ENCODE measurements at places on chromosomes 16 and 17.

DNA sequence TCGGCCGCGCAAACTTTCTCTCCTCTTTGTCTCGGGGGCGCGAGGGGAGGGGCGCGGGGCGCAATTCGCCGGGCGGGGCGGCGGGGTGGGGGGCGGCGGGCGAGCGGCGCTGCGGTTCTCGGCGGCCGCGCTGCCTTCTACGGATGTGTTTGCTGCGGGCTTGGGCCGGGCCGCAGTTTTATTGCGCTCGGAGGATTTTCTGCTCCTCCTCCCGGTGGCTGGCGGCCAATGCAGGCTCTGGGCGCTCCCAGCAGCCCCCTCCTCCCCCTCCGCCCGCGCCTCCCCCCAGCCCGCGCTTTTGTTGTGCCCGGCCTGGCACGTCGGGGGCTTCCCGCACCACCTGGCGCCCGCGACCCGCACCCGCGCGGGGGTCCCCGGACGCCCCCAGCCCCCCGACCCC is at the start of gene TIMP2:
TSS of gene TIMP2 (minus strand) at position 154 of the 400 bp plus-strand sequence. CDS start 299 bp downstream, outside the sequence.
- peak; percentile 26 for DNase-seq

DNA sequence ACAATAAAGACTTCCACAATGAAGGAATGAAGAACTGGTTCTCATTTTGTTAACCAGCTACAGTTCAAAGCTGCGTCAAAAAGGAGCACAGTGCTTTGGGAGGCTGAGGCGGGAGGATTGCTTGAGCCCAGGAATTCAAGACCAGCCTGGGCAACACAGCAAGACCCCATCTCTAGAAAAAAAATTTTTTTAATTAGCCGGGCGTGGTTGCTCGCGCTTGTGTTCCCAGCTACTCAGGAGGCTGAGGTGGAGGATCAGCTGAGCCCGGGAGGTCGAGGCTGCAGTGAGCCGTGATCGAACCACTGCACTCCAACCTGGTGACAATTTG is 764 bp upstream of the SLC6A4 start:
- DNase-seq: no peak

- no peak for DNase-seq
Observed at GRCh38 chr17:8133941-8134340, 10.0 kb upstream of the HES7 start.

GRCh38 chr17:14818469-14818868 is 446.7 kb downstream of the PMP22 start:
- no peak for DNase-seq

DNA sequence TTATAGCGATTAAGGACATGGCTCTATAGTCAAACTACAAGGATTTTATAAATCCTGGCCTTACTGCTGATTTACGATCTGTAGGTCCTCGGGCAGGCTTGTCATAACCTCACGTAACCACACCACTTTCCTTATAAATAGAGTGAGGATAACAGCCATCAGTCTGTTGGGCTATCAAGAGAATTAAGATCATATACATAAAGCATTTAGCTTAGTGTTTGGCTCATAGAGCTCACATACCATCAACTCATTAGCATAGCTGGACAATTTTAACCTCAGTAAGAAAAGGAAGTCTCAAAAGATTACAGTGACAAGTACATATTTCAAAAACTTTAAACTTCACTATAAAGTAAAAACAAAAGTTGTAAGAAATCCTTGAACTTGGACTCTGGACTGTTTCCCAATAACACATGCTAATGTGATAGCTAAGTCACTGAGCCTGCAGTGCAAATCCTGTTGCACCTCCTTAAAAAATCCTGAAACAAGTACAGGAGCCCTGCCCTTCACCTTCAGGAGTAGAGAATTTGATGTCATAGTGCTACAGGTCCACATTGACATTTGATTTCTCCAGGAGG is 20.8 kb upstream of the CLEC3A start:
- DNase-seq: no peak

GRCh38 chr16:56263711-56264608 is 72.7 kb downstream of the GNAO1 start:
- no peak for DNase-seq

All from stimulated activated CD8-positive, alpha-beta memory T cell treated with anti-CD3 and anti-CD28 coated beads, Interleukin-7, amount 100 ng/mL, for 24 hours (primary cell).